ENCODE measurements at places on chromosomes 2 and 18.

DNA sequence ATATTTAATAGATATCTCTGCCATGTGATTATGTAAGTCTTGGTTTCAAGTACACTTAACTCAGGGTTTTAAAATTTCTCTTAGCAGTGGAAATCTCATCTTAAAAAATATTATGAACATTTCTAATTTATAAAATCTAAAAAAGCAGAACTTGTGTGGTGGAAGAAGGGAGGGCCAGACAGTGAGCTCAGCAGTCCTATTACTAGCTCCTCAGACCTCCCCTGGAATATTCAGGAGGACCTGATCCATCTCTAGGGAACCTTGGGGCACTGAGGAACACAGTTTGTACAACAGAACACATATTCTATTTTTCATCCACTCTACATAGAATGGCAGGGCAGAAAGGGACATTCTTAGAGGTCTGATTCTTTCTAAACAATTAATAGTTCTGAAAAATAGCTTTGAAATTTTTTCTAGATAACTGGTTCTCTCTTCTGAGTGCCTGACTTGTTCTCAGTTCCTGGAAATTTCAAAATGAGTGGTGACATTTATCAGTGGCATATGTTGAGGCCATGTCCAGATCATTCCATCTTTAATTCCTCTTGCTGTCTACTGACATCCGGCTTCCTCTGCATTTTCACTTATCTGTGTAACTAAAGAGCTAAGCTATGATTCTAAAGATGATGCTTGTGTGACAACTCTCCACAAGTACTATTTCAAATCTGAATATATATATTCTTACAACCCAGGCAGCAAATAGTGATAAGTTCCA is 8.2 kb upstream of the MAP4K4 start:
- DNase-seq = no peak

GRCh38 chr2:33477473-33478468 is 1.3 kb downstream of the RASGRP3 start:
- DNase-seq = no peak

GRCh38 chr18:34871435-34871834 is 161.3 kb downstream of the DTNA start:
- no peak for DNase-seq

DNA sequence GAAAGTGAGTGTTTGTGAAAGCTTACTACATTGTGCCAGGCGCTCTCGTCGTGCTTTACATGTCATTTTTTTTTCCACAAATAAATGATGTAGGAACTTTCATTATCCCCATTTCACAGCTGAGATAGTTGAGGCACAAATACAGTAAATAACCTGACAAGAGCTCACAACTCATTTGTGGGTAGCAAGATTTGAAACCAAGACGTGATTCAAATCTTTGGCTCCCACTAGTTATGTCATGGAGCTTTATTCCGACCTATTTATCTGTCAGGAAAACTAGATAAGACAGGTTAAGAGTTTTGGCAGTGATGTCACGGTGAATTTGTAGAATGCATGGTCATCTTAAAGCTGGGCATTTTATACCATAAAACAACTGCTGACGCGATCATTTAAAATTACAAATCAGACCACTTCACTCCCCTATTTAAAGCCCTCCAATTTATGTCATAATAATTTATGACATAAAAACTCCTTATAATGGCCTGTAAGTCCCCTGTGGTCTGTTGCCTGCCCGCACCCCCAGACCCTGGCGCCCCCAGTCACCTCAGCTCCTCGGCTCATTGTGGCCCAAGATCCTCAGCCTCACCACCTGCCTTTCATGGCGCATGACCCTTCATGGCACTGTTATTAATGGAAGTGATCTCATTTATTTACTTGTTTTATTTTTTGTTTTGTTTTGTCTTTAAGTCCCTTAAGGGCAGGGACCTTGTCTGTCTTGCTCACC is 678 bp upstream of the ZNF24 start:
- DNase-seq = no peak

- DNase-seq = no peak
Measured at GRCh38 chr18:58866066-58866772, 1.5 kb downstream of the ZNF532 start.

- no peak for DNase-seq
Measured at GRCh38 chr2:65407240-65407639, 25.2 kb downstream of the SPRED2 start.

GRCh38 chr2:23077596-23077995 is 307.4 kb upstream of the KLHL29 start:
- DNase-seq = no peak

- DNase-seq = no peak
Measured at GRCh38 chr2:140808820-140809219, 1322.0 kb downstream of the LRP1B start.

DNA sequence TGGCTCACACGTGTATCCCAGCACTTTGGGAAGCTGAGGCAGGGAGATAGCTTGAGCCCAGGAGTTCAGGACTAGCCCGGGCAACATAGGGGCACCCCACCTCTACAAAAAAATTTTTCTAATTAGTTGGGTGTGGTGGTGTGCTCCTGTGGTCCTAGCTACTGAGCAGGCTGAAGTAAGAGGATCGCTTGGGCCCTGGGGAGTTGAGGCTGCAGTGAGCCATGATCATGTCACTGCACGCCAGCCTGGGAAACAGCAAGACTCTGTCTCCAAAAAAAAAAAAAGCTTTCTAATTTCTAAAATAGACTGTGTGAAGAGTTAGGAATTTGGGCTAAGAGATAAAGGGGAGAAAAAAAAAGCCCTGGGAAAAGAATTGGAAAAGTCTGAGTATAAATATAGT is 51.9 kb upstream of the NAB1 start:
- no peak for DNase-seq

- DNase-seq = no peak
Measured at GRCh38 chr2:239297142-239298004, 103.4 kb downstream of the HDAC4 start.
